ENCODE measurements at places on chromosomes 13 and 19.

DNA sequence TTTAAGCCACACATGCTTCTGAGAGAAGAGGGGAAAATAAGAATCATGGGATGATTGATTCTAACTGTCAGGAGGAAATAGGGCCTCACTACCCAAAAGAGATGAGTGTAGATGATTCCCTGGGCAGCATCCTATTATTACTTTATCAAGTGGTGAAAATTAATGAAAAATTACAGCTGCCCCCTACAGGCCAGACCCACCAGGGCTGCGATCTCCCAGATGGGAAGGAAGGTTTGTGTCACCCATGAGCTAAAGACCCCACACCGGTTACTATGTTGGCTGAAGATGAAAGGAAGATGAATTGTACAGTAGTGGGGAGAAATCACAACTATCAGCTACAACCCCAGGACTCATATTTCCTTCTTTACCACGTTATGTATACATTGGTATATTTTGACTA is 49.5 kb downstream of the RFC3 start:
- no peak for DNase-seq

DNA sequence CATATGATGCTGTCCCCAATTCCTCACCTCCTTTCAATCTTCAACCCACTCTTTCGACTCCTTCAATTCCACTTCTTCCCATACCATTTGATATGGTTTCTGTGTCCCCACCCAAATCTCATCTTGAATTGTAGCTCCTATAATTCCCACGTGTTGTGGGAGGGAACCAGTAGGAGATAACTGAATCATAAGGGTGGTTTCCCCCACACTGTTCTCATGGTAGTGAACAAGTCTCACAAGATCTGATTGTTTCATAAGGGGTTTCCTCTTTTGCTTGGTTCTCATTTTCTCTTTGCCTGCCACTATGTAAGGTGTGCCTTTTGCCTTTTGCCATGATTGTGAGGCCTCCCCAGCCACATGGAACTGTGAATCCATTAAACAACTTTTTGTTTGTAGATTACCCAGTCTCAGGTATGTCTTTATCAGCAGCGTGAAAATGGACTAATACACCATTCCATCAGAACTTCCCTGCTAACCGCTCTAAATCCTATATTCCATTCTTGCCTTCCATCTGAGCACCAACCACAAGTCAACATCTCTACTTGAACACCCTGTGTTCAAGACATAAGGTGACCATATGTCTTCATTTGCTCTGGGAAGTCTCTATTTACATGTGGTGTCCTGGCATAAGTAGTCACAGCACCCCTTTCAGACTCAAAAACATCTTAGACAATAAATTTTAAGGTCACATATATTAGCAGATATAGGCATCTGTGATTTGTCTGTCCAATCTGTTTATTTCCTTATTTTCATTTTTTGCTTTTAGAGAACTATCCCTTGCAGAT is 122.9 kb downstream of the TSHZ3 start:
- DNase-seq: no peak

GRCh38 chr19:6593651-6594416 is 2.9 kb upstream of the CD70 start:
- DNase-seq: peak; percentile 71

GRCh38 chr19:18776736-18777135 is 14.4 kb downstream of the COMP start:
- no peak for DNase-seq

DNA sequence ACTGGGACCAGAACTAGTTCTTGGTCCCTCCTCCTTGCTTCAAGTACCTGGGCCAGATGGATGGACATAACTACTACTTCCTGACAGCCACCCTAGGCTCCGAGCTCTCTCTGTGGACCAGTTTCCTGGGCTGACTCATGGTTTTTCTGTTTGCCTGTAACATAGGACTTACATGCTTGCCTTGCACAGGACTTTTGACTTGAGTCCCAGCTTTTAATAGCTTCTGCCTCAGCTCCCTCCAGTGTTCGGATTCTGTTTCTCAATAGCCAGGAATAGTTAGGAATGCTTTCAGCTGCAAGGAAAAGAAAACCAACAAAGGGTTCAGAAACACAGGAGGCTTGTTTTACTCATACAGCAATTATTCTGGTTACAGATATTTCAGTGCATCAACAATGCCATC is 405.9 kb downstream of the ZNF536 start:
- DNase-seq: no peak

- peak; percentile 76 for DNase-seq
Measured at GRCh38 chr13:24274452-24275021, 34.8 kb upstream of the C1QTNF9 start.

DNA sequence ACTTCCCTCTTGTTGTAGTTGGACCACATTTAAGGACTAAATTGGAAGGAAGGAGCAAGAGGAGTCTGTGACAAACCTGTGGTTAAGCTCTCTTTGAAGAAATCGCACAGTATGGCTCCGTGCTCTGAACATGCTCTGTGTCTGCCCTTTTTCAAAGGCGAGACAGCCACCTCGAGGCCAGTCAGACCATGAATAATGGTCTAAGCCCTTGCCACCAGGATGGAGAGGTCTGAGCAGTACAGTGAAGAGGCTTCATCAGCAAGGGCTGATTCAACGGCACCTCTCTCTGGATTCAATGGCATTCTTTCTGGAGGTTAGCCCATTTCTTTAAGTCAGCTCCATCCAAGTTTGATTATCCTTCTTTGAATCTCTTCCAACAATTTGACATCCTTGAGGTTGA is 30.9 kb downstream of the FAM216B start:
- peak; percentile 20 for DNase-seq

- no peak for DNase-seq
Measured at GRCh38 chr13:107407074-107407473, 808.3 kb downstream of the LIG4 start.

- DNase-seq: no peak
Measured at GRCh38 chr19:4101496-4101770, 22.5 kb downstream of the MAP2K2 start.

DNA sequence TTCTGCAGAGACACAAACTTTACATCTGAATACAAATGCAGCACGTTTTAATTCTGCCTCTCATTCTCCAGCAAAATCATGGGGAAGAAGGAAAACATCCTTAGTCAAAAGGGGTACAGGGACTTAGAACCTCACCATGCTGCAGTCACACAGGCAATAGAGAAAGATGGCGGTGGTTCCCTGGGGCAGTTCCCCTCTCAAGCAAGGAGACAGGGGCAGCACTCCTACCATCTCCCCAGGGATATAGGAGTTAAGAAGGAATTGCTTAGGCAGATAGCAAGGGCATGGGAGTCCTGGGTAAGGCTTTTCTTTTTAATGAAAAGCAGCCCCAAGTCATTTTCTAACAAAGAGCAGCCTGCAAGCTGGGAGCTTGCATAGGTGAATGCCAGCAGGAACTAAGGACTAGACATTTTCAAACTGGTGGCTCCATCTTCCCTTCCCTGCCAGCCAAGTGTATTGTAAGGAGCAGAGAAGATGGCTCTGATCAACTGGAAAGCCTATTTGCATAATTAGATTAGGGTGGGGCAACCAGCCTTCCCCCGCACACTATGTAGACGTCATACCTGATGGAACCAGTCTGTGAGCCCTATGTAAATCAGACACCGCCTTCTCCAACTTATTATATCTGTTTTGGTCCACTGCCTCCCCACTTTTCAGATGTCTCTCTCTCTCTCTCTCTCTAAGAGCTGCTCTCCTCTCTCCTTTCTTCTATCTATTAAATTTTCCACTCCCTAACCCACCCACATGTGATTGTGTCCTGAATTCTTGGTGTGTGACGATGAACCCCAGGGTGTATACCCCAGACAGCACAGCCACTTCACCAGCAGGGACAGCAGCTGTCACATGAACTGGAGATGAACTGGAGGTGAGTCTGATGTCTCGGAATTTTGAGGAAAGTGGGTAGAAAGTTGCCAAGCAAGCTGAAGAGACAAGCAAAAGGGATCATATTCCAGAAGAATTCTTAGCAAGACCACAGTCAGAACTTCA is 514.5 kb downstream of the IRS2 start:
- DNase-seq: no peak

DNA sequence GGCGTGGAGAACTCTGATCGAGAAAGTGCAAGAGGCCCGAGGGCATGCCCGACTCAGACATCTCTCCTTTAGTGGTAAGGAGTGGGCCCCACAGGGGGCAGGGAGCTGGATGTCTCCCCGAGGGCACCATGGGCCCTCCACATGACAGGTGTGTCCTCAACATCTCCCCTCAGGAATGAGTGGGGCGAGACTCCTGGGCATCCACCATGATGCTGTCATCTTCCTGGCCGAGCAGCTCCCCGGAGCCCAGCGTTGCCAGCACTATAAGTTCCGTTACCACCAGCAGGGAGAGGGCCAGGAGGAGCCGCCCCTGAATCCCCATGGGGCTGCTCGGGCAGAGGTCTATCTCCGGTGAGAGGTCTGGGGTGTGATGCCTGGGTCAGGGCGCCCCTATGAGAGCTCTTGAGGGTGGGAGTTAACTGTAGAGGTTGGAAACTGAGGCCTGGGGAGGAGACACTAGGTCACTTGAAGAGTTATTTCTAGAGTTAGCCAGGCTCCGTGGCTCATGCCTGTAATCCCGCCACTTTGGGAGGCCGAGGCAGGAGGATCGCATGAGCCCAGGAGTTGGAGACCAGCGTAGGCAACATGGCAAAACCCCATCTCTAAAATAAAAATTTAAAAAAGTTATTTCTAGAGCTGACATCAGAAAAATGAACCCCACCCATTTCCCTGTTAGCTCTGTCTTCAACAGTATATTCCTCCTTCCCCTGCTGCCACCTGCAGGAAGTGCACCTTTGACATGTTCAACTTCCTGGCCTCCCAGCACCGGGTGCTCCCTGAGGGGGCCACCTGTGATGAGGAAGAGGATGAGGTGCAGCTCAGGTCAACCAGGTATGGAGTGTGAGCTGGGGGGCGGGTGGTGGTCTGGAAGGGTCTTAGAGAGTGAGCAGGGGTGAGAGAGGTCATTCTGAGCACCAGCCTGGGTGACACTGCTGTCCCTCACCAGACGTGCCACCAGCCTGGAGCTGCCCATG is 5.1 kb downstream of the IGFLR1 start:
- DNase-seq: peak; percentile 34

All from activated CD4-positive, alpha-beta T cell treated with anti-CD3 and anti-CD28 coated beads, Interleukin-10, Interleukin-2, amounts not matched to agents 100 ng/mL and 50 ng/mL, durations not matched to agents 16 hours and 8 hours (primary cell).